ENCODE measurements at places on chromosomes 3 and 15. TPM values are rescaled to one million over a fixed set of nuclear protein-coding genes. Genes with fewer than 3 reads are reported as not detected.

DNA sequence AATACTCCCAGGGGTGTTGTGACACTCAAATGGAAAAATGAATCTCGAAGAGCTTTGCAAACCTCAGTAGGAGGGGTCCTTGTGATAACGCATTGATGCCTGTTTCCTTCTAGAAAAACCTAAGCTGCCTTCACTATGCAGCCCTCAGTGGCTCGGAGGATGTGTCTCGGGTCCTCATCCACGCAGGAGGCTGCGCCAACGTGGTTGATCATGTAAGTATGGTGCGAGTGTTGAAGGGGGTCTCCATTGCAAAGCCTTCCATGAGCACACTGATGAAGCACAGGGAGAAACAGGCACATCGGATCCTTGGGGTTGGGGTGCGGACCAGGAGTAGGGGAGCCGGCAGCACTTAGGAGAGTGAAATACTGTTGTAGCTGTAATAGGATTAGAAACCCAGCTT is 22.3 kb downstream of the ANKDD1A start:
- H3K36me3 ChIP-seq = peaks cover 2% of the 10 kb centered on the region
- no peak overlapping the region for H3K4me3 ChIP-seq
- DNase-seq = no peak
- H3K4me1 ChIP-seq = peaks cover 8% of the 10 kb centered on the region

DNA sequence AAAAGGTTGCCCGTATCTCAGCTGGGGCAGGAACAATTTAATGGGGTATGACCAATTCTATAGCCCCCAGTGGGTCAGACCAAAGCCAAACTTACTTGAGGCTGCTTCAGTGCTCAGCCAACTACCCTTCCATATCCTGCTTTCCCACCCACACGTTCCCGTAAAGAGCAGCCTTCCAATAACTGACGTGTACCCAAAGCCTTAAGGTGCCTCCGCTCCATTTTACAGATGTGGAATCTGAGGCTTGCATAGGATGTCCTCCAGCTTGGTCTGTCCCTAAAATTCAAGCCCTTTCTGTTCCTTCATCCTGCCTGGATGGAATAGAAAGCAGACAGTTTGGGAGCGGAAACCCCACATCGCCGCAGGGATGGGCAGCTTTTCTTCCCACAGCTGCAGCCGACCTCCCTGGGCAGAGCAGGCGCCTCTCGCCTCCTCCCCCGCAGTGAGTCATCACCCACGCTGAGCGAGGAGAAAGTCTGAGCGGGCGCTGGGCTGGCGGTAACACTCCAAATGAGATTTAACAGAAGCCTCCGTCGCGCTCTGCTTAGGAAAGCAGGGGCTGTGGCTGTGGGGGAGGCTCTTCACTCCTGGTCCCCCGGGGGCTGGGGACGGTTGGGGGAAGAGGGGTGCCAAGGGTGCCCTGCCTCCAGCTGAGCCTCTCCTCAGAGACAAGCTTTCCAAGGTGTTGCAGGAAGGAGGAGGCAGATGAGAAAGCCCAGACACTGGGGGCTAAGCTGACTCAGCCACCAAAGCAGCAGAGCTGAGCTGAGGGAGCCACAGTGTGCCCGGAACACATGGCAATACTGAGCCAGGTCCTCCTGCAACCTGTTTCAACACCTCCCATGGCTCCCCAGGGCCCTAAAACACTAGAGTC is 57.8 kb upstream of the HRH1 start:
- H3K4me1 ChIP-seq = peaks cover 12% of the 10 kb centered on the region
- H3K36me3 ChIP-seq = no peaks in the 10 kb centered on the region
- H3K4me3 ChIP-seq = no peak overlapping the region
- peak; percentile 71 for DNase-seq

- no peak overlapping the region for H3K4me3 ChIP-seq
- no peaks in the 10 kb centered on the region for H3K36me3 ChIP-seq
Measured at GRCh38 chr15:47577461-47577860, 139.8 kb upstream of the SEMA6D start.

DNA sequence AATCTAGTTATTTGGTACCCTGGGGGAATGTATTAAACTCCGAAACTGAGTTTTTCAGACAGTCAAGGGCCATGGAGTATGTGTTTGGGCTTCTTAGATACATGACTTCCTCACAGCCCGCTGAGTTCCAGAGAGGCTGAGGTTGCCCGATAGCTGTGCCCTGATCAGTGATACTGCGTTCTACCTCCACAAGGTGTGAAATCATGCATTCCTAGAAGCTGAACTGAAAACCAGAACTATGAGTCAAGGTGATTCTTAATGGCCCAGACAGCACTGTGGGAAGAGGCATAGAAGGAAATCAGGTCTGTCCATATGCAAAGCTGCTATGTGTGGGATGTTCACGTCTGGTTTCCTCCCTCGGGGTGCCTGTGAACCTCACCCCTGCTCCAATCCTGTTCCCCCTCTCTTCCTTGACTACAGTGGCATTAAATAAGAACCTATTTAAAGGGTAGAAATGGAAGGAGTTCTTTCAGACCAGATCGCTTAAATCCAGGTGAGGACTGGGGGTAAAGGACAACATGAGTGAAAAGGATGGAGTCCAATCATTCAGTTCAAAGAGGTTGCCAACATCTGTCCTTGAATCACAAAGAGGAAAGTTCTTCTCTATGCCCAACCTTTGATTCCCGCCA is 74.3 kb downstream of the MYO1E start:
- peaks cover 61% of the 10 kb centered on the region for H3K4me1 ChIP-seq
- no peaks in the 10 kb centered on the region for H3K27me3 ChIP-seq
- peak overlapping the region; percentile 42 for H3K27ac ChIP-seq

The SST gene
- total RNA-seq = not detected

GRCh38 chr15:40059821-40060220 is 20.8 kb upstream of the SRP14 start:
- H3K36me3 ChIP-seq = peaks cover 9% of the 10 kb centered on the region
- H3K4me1 ChIP-seq = peaks cover 43% of the 10 kb centered on the region
- no peak overlapping the region for H3K27ac ChIP-seq
- H3K27me3 ChIP-seq = no peaks in the 10 kb centered on the region

The NANOGP8 gene
- not detected for total RNA-seq

The RLBP1 gene
- not detected for total RNA-seq

DNA sequence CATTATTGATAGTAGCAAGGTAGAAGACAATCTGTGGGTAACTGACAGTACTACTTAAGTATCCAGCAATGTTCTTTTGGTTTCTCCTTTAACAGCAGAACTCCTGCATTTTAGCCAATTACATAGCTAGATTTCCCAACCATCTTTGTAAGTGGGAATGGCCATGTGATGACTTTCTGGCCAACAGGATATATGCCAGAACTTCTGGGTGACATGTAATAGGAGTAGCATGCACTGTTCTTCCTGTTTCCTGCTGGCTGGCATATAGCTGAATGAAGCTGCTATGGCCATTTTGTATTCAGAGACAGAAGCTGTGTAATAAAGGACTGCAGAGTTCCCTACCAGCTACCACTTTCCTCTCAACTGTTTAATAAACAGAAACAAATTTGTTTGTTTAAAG is 18.0 kb downstream of the SPICE1 start:
- peaks cover 16% of the 10 kb centered on the region for H3K36me3 ChIP-seq
- H3K27ac ChIP-seq = no peak overlapping the region
- H3K4me1 ChIP-seq = peaks cover 7% of the 10 kb centered on the region
- H3K4me3 ChIP-seq = no peak overlapping the region

DNA sequence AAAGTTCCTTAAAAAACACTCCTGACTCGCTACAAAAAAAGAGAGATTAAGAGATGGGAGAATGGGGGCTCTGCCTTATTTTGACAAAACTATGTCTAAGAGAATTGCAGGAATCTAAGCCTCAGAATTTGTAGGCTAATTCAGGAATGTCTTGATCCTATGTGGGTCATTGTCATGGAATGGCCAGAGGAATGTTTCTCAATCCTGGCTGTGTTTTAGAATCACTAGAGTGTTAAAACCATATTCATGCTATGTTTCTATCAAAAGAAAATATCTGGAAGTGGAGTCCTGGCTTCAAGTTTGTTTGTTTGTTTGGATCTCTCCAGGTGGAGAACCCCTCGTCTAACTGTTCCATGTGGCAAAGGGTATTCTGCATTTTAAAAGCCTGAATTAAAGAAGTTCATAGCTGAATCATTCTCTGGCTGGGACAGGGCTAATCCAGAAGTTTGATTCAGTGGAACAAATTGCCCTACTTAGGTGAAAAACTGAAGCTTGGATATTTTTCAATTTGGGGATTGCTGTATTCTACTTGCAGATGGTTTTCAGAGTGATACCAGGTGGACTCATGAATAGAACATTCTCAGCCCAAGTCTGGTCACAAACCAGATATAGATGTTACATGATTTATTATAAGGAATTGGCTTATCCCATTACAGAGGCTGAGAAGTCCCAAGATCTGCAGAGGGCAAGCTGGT is 28.2 kb downstream of the GJD2 start:
- no peak overlapping the region for H3K27ac ChIP-seq
- no peak for DNase-seq
- no peak overlapping the region for H3K4me3 ChIP-seq
- no peaks in the 10 kb centered on the region for H3K4me1 ChIP-seq

The ASB7 gene
- 17.9 TPM for total RNA-seq

The BCL2A1 gene
- total RNA-seq = 12.0 TPM

DNA sequence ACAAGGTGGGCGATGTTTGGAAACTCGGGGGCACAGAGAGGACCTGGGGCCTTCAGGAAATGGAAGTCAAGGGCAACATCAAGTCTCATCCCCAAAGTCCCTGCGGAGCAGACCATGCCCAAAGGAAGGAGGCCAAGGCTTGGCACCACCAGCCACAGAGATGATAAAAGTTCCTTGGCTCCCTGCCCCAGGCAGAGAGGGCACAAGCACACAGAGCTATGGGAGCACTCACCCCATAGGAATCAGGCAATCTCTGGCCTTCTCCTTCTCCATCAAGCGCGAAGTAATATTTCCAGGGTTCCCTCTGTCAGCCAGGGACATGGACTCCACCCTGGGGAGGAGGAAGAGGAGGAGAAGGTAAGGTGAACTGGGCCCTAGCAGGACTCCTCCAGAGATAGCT is 7.9 kb downstream of the ACAA1 start:
- H3K27ac ChIP-seq = no peak overlapping the region
- DNase-seq = peak; percentile 21
- H3K4me1 ChIP-seq = peaks cover 11% of the 10 kb centered on the region
- no peaks in the 10 kb centered on the region for H3K27me3 ChIP-seq

DNA sequence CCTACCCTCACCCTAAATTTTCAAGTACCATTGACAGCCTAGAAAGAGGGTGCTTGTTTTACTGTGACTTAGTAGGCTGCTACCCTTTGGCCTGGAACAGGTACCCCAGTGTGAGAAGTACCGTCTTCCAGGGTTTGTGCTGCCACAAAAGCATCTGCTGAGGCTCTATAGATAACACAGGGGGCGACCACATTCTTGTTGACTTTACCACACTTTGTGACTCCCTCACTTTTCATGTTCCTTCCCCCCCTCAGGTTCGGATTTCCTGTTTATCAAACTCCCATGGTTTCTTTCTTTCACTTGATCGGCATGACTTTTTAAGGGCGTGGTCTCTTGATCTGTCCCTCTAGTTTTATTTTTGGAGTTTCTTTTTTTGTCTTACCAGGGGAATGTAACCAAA is 23.5 kb downstream of the EXOG start:
- H3K4me3 ChIP-seq = peak overlapping the region; percentile 17
- H3K4me1 ChIP-seq = peaks cover 29% of the 10 kb centered on the region
- no peaks in the 10 kb centered on the region for H3K27me3 ChIP-seq

GRCh38 chr15:58243070-58243469 is 104.9 kb downstream of the AQP9 start:
- peaks cover 1% of the 10 kb centered on the region for H3K4me1 ChIP-seq
- no peak overlapping the region for H3K4me3 ChIP-seq
- no peak overlapping the region for H3K27ac ChIP-seq
- DNase-seq = no peak

DNA sequence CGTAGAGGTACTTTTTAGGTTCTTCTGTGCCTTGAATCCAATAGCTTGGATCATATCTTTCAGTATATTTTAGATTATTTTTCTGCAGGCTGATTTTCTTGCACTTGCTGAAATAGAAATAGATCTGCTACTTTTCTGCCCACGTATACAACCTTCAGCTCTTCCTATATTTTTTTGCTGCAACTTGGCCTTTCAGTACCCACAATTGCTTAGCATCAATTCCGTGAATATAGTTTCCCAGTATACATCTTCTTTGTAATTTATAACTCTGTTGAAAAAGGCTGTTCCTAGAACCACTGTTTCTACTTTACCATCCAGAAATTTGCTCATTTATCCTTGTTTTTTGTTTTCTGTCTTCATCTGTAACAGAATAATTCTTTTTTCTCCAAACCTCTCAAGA is 36.2 kb downstream of the GTF2E1 start:
- peaks cover 33% of the 10 kb centered on the region for H3K36me3 ChIP-seq
- DNase-seq = no peak
- H3K27me3 ChIP-seq = no peaks in the 10 kb centered on the region
- H3K4me3 ChIP-seq = no peak overlapping the region

The SNX1 gene
- total RNA-seq = 114 TPM

The GXYLT2 gene
- total RNA-seq = not detected

DNA sequence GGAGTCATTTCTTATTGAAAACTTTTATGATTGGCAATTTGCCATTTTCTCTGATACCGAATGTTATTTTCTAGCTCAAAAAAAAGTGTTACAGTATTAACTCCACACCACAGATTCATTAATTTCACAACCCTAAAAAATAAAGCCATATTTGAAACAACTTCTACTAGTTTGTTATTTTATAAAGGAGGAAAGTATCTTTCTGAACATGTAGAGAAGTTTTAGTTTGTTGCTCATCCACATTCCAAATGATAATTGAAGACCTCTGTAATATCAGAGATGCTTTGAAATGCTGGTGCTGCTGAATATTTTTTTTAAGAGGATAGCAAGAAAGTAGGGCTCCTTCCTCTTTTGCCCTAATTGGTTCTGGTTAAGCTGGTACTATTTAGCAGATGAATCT is 1.9 kb downstream of the VGLL3 start:
- H3K4me3 ChIP-seq = no peak overlapping the region
- no peaks in the 10 kb centered on the region for H3K36me3 ChIP-seq
- DNase-seq = no peak
- peaks cover 25% of the 10 kb centered on the region for H3K27me3 ChIP-seq
- H3K4me1 ChIP-seq = peaks cover 1% of the 10 kb centered on the region

DNA sequence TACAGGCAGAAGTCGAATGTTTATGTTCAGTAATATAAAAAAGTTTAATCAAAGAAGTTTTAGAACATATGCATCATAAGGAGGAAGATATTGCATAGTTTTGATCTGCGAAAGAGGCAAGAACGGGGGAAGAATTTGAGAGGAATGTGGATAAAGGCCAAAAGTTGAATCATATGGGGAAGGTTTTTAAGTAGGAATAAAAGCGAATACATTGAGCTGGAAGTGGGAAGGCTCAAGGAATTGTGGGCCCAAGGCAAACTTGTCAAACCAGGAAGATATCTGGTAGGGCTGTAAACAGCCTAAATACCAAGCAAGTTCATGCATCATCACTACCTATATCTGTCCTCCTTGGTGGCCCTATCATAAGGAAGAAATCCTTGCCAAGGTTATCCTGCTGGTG is 186.9 kb downstream of the MAGI1 start:
- H3K36me3 ChIP-seq = no peaks in the 10 kb centered on the region
- no peaks in the 10 kb centered on the region for H3K27me3 ChIP-seq
- H3K4me1 ChIP-seq = no peaks in the 10 kb centered on the region

DNA sequence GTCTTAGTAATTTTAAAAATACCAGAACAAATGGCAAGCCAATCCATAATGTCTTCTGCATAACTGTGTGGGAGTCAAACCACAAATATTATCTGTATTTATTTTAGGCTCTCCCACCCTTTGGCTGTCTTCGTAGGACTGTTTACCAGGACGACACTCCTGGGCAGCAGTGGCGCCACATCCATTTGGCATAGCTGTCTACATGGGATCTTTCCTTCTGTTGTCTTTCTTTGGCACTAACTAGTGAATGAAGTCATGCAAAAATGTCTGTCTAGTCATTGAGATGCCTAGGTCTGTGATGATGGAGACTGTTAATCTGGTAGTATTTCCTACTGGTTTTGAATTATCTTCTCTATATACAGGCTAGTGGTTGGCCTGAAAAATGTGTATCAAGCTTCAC is 54.0 kb upstream of the CHMP2B start:
- no peak for DNase-seq
- no peaks in the 10 kb centered on the region for H3K4me1 ChIP-seq
- no peak overlapping the region for H3K4me3 ChIP-seq
- no peak overlapping the region for H3K27ac ChIP-seq
- peaks cover 2% of the 10 kb centered on the region for H3K27me3 ChIP-seq

Measured in activated CD8-positive, alpha-beta memory T cell treated with anti-CD3 and anti-CD28 coated beads, Interleukin-2, amount 10 ng/mL, durations not matched to agents 7 days and 5 days (primary cell).